SIG-M5 (cell line): ENCODE measurements at places on chromosomes 7 and 10.

DNA sequence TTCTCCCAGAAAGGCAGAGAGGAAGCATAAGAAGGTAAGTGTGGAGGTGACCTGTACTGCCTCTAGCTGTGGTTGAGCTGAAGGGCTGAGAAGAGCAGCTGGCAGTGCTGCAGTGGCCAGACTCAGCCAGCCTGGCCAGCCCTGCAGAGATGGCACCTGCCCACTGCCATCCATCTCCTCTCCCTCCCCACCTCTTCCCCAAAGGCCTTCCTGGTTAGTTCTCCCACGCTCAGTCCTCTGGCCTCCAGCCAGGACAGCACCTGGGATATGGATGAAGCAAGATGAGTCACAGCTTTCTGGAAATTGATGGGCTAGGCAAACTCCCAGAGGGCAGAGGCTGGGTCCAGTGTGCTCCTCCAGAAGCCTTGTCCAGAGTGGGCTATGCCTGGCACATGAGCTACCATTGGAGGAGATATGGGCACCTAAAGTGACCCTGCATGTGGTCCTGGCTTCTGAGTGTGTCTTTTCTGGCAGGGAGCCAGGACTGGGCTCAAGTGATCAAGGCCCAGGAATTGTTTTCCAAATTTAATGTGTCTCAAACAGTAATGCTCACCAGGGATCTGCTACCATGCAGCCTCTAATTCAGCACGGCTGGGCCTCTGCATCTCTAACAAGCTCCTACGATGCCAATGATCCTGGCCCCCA lies 81.0 kb upstream of the CACUL1 start:
- no peak for DNase-seq

DNA sequence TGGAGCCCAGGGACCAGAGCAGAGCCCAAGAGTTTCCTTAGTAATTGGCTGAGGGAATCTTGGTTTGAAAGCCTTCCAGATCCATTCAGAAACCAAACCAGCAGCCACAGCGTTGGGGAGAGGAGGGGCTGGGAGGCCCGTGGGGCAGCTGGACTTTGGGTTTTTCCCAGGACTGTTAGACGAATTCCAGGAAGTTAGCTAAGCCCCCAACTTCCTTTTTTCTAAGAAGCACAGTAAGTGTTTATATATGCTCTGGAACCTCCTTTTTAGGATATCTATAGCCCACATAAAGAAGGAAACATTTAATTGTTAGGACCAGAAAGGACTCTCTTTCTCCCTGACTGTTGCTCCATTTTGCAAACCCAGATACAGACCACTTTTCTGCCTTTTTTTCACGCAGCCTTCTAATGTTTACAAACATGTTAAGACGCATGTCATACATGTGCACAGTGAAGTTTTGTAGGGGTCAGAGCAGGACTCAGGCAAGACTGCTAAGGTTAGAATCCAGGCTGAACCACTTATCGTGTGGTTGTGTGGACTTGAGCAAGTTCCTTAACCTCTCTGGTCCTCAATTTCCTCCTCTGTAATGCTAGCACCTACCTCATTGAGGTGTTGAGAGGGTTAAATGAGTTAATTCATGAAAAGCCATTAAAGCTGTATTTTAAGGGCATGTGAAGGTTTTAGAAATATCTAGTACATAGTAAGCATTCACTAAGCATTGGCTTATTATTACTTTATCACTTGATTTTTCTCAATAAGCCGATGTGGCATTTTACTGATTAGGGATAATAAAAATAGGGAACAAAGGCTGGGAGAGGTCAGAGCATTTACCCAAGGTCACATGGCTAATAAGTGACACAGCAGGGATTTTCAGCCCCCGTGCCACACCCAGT lies 42.4 kb downstream of the TBATA start:
- DNase-seq, result no peak

DNA sequence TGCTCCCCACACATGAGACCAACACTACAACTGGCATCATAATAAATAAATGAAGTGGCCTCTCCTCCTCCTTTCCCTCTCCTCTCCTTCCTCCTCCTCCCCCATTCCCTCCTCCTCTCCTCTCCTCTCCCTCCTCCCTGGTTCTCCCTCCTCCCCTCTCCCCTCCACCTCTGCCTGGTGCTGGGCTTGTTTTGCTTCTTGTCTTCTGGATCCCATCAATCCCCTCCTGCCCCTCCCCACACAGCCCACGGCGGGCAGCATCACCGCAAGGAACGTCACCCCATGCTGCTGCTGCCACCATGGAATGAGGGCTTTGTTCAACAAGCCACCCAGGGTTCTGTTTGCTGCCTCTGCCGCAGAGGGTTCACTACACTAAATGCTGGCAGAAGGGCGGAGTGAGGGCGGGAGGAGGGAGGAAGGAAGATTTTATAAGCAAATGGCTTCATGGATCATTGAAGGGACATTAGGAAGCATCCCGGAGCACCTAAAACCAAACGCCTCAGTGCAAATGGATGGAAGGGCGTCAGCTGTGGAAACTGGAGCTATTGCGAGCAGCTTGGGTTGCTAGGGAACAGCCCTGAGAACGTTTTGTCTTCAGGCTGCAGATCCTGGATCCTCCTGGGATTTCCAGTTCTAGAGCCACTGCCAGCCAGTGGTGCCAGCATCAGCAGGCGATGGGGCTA lies 379.7 kb upstream of the ZMIZ1 start:
- no peak for DNase-seq

- DNase-seq, result no peak
These were observed 34.9 kb downstream of the SRPK2 start for GRCh38 chr7:105353752-105354328.

GRCh38 chr7:52920977-52921376 lies 114.5 kb upstream of the POM121L12 start:
- no peak for DNase-seq

DNA sequence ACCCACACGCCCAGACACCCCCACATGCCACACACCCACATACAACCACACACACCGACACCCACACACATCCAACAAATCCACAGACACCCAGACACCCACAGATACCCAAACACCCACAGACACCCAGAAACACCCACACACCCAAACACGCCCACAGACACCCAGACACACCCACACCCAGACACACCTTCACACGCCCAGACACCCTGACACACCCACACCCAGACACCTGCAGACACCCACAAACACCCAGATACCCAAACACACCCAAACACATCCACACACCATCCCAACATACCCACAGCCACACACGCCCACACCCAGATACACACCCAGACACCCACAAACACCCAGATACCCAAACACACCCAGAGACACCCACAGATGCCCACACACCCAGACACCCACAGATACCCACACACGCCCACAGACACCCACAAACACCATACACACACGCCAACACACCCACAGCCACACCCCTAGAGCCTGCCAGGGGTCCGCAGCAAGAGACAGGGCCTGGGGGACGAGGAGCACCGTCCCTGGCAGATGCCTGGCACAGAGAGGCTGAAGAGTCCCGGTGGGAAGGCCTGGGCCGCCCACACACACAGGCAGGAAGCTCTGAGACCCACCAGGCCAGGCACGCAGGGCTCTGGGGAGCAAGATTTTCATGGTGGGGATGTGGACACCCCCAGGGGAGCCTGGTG lies 28.5 kb downstream of the CYP2W1 start:
- no peak for DNase-seq

DNA sequence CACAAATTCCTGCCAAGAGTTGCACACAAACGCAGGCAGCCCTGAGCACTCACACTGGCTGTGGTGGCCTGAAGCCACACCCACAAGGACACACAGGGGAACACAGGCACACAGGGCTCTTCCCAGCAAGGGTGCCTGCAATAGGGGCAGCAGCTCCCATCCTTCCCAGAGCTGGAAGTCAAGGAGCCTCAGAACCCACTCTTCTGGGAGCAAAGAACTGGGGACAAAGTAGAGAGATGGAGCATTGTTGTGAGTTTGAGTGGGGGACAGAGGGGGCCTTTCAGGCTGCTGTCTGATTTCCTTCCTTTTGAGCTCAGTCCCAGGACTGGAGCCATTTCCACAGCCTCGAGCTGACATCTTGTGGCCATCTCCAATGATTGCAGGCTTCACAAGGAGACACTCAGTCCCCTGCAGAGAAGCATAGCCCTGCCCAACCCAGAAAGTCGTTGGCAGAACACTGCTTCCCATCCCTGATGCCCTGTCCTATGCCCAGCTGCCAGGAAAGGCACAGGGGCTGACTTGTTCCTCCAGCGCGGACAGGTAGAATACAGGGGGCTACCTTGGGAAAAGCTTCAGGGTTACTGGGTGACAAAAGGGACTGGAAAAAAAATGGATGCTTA lies 34.4 kb upstream of the SLF2 start:
- no peak for DNase-seq

DNA sequence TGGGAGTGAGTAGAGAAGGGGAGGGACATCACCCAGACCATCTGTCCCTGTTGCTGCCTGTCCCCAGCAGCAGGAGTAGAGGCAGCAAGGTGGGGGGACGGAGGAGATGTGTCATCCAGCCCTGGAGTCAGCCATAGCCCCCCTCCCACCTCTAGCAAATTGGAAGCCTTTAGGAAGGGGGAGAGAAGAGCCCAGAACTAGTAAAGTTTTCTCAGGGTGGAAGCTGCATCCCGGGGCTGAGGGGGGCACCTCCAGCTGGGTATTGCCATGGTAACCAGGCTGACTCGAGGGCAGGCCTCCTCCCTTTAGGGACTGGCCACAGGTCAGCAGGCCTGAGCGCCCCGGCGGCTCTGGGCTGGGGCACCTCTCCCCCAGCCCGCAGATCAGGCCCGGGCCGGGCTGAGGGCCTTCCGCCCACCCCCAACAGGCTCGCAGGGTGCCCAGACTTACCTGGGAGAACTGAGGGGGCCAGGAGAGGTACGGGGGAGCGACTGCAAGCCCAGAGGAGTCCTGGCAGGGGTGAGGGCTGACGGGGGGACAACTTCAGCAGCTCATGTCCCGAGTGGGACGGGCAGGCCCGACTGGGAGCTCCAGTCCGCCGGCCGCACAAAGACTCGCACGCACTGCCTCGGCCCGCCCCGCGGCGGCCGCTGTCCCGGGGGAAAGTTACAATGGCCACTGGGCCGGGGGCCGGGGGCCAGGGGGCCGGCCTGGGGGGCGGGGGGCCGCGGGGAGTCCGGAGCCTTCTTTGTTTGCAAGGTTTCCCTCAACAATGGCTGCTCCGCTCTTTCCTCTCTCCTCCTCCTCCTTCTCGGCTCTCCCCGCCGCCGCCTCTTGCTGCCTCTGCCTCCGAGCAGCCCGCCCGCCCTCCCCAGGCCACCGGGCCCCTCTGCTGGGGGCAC lies 6.0 kb downstream of the LDB1 start:
- no peak for DNase-seq

- DNase-seq, result no peak
These were observed 303.3 kb upstream of the IGFBP3 start for GRCh38 chr7:46224363-46224762.

DNA sequence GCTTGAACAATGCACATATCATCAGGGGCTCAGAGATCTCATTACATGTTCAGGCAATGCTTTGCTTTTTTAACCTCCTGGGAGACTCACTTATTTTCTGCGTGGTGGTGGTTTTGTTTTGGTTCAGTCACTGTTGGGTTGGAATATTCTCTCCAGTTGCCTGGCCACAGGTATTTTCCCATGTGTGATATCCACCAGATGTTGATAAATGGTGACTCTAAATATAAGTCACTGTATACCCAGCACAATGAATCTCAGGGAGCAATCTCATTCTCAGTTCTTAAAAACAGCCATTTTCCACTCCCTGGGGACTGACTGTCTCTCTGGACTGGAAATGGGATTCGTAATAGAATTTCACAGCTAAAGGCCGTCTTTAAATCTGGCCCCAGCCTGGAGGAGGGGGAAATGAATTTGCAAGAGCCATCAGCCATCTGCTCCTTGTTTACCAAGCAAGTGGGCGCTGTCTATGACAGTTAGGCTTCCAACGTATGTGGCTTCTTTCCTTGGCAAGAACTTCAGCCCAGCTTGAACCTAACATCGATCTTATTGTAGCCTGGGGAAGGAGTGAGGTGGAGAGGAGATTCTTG lies 1106.2 kb downstream of the NRG3 start:
- DNase-seq, result no peak

DNA sequence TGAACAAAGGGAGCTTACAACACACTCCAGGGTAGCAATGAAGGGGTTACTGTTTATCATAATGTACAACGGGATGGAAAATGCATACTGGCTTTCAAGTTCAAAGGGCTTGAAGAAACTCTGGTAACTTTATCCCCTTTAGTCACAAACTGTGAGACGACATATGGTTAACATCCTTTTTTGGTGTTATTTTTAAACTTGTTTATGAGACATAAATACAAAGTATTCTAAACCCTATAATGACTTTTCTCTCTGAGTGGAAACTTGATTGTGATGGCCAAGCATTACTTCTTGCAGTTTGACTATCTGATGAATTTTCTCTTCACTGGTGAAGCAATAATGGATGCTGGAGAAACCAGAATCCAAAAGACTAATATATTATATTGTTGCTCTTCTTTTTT lies 62.0 kb upstream of the SEMA3A start:
- DNase-seq, result no peak

- DNase-seq, result no peak
These were observed 51.7 kb downstream of the HSPA12A start for GRCh38 chr10:116690356-116691322.

DNA sequence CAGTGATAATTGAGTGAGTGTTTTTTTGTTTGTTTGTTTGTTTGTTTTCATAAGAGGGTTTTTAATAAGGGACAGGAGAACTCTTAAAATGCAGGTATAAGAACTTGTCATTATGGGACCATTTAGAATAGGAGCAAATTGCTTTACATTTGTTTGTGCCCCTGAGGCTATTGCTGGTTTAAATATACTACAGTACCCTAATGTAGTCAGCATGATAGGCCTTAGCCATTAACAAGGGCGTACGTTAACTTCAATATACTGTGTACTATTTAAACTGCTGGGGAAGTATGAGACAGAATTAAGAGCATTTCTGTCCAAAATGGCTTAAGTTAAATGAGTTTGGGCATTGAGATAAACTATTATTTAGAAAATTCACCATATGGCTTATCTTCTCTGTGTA lies 26.2 kb downstream of the PRKAR2B start:
- DNase-seq, result no peak

DNA sequence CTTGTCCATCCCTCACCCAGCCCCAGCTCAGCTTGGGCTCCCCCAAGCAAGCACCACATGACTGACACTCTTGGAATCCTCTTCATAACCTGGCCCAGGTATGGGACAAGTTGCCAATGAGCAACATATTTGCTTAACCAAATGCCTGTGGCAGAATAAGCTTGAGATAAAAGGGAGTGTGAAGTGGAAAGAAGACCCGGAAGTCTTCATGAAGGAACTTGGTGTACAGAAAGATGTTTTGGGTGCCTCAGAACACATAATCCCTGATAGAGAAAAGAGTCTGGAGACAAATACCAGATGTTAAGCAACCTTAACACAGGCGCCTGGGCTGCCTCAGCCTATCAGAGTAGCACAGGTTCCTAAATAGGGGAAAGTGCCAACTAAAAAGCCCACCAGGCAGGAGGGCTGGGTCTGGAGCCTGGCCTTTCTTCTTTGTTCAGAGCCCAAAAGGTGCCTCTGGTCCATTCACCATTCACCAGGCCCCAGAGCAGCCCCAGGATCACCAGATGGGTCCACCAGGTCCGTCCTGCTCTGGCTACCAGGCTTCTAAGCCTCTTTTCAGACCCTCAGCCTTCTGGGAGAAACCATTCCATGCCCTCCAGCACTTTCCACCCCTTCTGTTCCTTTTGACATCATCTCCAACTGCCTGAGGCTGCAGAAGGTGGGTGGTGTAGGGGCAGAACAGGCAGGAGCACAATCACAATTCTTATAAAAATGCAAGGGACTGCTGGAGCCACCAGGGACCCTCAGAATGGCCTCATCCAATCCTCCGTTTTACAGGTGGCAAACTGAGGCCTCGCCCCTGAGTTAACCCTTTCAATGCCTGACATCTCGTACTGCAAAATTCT lies 22.6 kb downstream of the KCNMA1 start:
- no peak for DNase-seq

GRCh38 chr10:43845121-43845520 lies 196.4 kb upstream of the ZNF32 start:
- no peak for DNase-seq
